Fibroblast of skin of scalp (primary cell): ENCODE measurements at places on chromosomes 12 and 14.
A peak's percentile ranks its signal among the peaks of the same experiment; 100 is the strongest.

- DNase-seq: no peak
These were observed 116.1 kb upstream of the SLC35F4 start for GRCh38 chr14:57981817-57982560.

DNA sequence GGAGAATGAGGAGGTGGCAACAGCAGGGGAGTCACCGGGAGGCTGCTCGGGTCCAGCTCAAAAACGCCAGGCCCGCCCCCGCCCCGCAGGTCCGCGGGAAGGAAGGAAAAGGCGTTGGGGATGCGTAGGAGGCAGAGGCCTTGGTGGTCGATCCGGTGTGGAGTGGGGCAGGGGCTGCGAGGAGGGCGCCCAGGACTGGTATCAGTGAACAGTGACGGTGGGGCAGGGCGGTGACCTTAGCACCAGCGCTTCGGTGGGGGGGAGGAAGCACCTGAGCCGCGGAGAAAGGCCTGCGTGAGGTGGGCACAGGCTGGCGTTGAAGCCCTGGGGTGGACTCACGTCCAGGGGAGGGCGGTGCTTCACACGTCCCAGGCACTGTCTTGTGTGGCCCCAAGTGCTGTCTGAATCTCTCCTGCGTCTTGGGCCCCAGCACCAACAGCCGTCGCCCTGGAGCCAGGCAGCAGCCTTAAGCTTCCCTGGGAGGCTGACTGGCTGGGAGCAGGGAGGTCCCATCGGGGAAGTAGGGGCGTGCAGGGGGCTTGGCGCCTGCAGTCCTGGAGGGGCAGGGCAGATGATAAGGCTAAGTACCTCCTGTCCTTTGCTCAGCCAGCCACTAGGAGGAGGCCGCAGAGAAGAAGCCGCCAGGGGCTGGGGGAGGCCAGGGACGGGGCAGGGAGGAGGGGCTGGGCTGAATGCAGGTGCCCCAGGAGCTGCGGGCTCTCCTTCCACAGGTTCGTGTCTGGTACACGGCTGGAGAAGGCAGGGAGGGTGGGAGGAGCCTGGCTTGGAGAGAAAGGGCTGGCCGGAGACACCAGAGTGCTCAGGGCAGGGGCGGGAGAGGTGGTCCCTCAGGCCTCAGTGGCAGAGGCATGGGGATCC lies 26.5 kb downstream of the ZBTB42 start:
- peak; percentile 51 for DNase-seq

DNA sequence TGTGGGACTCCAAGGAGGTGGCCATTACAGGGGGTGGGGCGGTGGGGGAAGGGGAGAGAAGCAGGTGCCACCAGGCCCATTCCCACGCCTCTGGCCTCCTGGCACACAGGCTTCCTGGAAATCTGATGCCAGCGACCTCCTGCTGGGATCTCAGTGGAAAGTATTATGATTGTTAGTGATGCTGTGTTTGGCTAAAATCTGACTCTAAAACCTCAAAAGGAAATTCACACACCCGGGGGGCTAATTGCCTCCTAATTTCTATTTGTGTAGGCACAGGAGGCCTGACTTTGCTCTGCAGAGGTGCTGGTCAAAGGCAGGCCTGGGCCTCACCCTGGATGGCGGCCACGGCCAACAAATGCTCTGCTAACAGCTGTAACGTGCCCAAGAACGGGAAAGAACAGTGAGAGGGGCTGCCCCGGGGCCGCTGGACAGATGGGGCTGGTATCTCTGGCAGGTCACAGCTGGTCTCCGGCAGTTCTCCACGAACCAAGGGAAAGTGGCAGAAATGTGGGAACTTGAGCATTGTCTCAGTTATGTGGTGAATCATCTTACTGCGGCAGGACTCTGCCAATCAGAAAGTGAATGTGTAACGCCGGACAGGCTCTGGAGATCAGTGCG lies 14.3 kb downstream of the FAM181A start:
- DNase-seq: peak; percentile 47

DNA sequence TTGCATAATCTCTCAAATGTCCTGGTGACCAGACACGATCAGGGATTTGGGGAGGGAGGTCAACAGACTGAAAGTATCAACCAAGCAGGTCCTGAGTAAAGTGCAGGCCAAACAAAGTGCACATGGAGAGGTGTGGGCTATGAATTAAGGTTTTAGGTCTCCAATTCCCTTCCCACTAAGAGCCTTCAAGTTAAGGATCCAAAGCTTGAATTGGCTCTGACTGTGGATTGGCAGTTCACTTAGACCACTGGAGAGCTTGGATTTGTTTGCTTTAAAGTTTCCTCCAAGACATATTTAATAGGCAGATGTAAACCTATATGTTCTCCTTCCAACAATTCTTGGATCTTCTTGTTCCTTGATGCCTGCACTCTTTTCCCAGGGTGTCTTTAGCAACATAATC lies 129.6 kb upstream of the IGF1 start:
- DNase-seq: no peak

GRCh38 chr14:64292197-64292596 lies 2.0 kb downstream of the ESR2 start:
- DNase-seq: no peak
